Fibroblast of skin of back (primary cell): ENCODE measurements at places on chromosomes 16 and 17.

- DNase-seq, result no peak
These were observed 16.1 kb upstream of the SLC38A8 start for GRCh38 chr16:84058664-84059063.

- DNase-seq, result no peak
These were observed 40.4 kb upstream of the NDRG4 start for GRCh38 chr16:58459344-58460218.

DNA sequence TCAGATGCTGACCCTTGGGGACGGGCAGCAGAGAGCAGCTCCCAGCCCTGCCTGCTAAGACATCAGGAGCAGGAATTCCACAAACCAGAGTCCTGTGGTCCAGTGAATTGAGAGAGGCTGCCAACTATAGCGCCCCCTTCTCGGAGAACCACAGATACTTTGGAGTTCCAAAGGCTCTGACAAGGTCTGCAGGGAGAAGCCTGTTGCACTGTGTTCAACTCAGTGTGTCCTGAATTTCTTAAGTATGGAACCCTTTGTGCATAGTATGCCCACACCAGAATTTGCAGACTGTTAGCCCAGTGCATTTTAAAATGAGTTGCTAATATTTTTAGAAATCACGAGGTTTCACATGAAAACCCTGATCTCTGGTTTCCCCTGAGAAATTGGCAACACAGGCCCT, 223.4 kb downstream of the KATNIP start:
- DNase-seq, result no peak

DNA sequence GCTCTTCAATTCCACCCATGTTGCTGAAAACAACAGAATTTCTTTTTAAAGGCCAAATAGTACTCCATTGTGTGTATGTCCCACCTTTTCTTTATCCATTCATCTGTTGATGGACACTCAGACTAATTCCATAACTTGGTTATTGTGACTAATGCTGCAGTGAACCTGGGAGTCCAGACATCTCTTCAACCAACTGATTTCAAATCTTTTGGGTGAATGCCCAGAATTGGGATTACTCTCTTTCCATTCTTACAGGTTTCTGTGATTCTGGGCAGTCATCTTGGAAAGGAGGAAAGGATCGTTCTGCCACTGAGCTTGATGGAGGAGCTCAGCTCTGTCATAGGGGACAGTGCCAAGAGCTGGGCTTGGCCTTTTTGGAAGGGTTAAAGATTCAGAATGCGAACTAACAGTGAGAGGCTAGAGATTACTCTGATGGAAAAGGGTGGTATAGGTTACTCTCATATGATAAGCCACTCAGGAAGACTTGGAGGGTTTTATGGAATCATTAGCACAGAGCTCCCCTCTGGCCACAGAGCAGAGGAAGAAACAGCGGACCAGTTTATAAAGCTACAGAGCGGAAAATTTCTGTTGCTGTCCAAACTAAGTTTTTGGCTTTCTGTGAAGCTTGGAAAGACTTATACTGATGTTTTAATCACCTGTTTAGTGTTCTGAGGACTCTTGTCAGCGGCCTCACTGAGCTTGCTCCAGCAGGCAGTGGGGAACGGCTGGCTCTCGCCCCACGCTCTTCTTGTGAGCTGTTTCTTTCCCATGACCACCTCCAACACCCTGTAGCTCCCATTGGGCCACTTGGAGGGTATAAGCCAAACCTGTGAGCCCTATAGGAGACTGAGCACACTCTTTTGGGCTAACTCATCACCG, 48.3 kb downstream of the HIC1 start:
- DNase-seq, result peak; percentile 67

DNA sequence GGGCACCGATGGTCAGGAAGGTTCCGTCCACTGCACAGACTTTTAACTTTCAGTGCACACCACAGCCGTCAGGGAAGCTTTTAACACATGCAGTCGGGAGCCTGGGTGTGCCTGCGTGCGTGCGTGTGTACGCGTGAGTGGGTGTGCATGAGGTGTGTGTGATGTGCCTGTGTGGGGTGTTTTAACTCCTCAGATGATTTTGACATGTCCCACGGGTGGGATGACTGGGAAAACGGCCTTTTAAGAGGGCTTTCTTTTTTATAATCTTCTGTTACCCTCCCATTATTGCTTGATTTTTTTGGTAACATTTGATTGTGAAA, 152.7 kb upstream of the CHMP6 start:
- DNase-seq, result no peak

DNA sequence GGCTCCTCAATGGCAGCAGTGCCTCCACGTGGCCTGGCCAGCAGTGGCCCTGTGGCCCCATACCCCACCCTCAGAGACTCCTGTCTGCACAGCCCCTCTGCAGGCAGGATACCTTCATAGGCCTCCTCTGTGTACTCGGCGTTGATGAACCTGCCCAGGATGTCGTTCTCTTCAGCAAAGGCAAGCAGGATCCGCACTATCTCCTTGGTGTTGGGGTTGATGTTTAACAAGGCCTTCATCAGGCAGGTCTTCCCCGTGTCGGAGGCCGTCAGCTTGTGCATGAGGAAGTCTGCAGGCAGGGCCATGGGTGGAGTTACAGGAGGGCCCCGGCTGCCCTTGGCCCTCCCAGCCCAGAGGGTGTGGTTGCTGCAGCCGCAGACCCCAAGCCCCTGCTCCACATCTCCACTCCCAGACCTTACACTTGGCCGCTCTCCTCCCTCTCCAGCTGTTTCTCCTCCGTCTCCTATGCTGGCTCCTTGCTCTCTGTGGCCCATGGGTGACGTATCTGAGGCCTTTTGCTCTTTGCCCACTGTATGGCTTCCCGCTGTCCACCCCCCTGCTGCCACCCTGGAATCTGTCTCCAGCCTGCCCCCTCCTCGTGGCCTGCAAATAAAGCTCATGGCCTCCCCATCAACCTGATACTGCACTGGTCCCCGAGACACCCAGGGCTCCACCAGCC, 15.1 kb downstream of the TRPV3 start:
- no peak for DNase-seq

GRCh38 chr17:27320222-27320560, 26.3 kb downstream of the WSB1 start:
- DNase-seq, result no peak

DNA sequence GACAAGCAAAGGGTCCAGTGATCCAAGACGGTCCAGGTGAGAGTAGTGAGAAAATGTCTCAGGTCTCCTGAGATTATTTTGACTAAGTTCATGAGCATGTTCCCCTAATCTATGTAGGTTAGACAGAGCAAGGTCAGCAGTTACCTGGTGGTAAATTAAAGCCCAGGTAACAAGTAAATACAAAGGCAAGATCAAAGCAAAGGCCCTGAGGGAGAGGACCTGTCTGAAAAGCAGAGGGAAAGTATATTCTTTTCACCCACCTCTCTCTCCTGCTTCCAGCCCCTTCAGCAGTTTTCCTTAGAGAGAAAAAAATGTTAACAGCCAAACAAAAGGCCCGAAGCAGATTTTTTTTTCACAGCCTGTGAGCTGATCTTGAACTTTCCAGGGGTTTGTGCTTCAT, 302.7 kb downstream of the MAP2K6 start:
- peak; percentile 8 for DNase-seq
